ENCODE measurements at places on chromosomes 4 and X.

GRCh38 chrX:29535212-29536162 is 679.9 kb upstream of the MAGEB2 start:
- DNase-seq: no peak

DNA sequence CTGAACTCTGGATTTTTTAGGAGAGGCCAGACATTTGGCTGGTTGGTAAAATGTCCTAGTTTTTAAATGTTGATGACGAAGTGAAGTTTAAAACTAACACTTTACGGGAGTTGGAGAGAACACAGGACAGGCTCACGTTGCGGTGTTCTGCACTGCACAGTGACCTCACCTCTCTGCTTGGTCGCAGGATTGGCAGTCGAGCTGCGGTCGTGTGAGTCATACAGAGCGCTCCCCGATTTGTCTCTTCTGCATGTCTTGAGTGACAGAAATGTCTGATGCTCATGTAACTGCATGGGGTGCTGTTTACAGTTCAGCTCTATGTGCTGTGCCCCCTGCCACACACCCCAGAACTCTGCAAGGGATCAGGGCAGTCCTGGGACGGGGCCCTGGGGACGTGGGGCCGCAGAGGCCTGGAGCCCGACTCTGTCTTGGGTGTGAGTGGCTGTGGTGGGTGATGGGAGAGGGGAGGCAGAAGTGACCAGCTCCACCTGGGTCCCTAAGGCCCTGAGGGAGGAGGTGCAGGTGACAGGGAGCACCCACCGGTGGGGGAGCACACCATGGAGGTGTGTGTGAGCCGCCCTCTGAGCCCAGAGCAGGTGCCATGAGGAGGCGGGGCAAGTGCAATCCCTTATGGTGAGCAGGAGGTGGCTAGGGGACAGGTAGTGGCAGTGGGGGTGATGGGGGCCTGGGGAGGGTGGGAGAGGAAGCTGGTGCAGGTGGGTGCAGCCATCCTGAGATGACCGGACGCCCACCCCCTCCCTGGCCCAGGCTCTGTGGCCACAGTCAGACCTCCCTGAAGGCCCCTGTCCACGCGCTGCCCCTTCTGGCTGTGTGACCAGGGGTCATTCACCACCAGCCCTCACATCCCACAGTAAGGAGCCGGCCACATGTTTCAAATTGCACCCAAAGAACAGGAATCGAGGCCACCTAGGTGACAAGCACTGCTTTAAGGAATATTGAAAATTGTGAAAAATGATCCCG is 77.9 kb upstream of the ADRA2C start:
- no peak for DNase-seq

- no peak for DNase-seq
Observed at GRCh38 chrX:153400146-153401132, 711 bp downstream of the PNMA6E start.

- no peak for DNase-seq
Observed at GRCh38 chrX:150546711-150547153, 21.7 kb upstream of the MTM1 start.

- DNase-seq: no peak
Observed at GRCh38 chr4:1523907-1524636, 117.8 kb upstream of the NKX1-1 start.

DNA sequence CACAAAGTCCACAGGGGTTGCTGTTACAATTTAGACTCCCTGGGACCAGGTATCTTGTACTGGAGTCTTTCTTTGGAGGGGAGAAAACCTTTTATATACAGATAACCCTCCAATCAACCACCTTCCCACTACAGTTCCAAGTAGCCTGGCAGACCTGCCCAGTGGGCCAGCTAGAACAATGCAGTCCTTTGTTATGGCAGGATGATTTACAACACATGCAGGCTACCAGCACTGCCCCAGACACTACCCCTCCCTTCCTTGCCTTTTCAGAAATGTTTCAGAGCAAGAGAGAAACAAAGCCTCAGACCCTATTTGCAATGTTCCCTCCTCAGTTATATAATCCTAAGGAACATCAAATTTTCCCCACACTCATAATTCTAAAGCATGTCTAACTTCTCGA is 11.1 kb downstream of the RASL11B start:
- DNase-seq: no peak

DNA sequence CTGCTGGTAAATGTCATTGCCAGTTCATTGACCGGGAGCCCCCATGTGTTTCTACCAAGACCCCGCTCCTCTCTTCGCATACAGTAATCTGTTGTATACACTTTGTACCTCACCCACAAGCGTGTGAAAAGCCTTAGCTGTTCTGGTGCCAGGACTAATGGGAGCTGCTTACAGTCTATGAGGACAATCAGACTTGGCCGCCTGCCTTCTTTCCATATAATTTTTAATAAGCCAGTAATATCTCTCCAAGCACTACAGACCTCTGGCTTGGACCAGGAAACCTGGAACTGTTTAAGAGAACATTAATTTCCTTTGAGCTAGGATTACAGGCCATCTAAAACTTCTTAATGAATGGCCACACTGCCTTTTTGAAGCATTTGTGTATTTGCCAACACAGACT is 149.7 kb upstream of the MSX1 start:
- no peak for DNase-seq

GRCh38 chr4:48967631-48968030 is 18.4 kb upstream of the CWH43 start:
- no peak for DNase-seq

- DNase-seq: peak; percentile 13
Observed at GRCh38 chr4:177128306-177128705, 181.4 kb upstream of the NEIL3 start.

DNA sequence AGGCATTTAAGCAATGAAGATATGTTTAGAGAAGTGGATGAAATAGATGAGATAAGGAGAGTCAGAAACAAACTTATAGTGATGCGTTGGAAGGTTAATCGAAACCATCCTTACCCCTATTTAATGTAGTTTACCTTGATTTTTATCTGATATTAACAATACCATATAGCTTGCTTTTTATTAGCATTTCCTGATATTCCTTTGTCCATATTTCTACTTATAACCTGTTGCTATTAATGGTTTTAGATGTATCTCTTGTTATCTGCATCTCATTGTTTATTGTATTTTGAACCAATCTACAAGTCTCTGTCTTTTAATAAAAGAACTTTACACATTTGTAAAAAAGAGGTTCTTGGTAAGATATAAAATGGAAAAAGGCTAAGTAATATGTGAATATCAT is 1.6 kb downstream of the TCEAL9 start:
- no peak for DNase-seq

- DNase-seq: no peak
Observed at GRCh38 chr4:81650606-81651242, 179.0 kb upstream of the RASGEF1B start.

- DNase-seq: no peak
Observed at GRCh38 chr4:81512757-81513501, 41.2 kb upstream of the RASGEF1B start.

- no peak for DNase-seq
Observed at GRCh38 chr4:176440698-176441097, 120.9 kb downstream of the SPCS3 start.

DNA sequence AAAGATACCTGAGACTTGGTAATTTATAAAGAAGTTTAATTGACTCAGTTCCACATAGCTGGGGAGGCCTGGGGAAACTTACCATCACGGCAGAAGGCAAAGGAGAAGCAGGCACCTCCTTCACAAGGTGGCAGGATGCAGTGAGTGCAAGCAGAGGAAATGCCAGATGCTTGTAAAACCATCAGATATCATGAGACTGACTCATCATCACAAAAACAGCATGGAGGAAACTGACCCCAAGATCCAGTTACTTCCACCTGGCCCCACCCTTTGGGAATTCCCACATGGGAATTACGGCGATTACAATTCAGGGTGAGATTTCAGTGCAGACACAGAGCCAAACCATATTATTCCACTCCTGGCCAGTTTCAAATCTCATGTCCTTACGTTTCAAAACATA is 514.7 kb upstream of the SPANXN1 start:
- no peak for DNase-seq

DNA sequence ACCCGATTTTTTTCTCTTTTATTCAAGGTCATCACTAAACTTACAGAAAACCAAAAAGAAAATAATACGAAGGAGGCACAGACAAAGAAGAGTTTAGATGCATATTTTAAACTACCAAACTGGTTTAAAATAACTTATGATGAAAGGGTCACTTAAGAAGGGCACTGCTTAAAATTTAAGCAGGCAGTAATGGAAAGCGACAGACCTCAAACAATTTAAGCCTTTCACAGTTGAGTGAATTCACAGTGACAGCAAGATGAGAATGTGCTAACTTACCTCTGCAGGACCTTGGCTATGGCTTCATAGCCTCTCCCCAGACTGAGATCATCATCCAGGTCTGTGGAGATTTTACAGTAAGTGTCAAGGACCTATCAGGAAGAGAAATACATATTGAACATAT is 112.1 kb downstream of the TTC29 start:
- DNase-seq: no peak

DNA sequence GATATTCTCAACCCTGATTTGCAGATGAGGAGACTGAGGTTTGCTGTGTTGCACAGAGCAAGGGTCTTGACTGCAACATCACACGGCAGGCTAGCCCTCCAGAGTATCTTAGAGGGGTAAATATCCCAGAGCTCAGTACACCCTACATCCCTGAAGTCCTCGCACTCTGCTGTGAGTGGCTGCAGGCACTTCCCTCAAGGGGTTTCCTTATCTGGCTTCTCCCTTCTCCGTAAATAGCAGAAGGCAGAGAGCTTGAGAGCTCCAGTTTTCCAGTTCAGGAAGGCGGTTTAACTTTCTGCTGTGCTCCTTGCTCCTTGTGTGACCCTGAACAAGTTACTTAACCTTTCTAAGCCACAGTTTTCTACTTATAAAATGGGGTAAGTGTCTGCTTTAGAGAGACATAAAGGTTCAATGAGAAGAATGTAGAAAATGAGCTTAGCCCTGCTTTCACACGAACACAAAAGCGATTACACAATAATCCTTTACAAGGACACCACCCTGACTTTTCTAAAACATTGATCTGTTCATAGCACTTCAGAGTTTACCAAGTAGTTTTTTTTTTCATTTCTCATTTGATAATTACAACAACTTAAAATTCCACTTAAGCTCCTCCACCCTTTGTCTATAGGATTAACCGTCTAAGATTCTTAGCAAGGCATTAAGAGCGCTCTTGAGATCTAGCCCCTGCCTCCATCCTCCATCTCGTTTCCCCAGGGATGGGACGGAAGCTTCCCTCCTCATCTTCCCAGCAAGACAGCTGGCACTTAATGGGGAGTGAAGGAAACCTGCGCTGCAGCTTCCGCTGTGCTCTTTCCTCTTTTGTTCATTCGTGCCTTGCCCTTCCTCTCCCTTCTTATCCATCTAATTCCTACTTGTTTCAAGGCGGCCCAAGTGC is 68.4 kb downstream of the TAPT1 start:
- no peak for DNase-seq

DNA sequence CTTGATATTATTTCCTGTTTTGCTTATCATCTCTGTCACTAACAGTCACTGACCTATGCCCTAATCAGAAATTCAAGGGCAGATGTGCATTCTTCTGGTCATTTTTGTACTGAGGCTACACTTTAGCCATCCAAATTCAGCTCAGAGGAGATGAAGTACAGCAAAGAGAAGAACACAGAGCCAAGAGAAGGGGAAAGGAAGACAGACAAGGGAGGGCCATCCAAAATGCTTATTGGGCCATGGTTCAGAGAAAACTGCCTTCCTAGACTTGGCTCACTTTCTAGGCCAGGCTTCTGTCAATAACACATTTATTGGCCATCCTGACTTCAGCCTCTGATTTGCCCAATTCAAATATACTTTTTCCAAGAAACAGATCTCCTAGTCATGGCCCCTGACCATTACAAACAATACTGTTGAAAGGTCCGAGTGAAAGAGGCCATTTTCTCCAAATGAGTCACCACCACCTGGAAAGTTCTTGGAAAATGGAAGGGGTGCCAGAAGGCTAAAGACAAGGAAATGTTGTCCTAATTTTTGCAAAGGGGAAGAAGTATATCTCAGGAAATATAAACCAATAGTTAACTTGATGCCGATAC is 56.4 kb downstream of the DCX start:
- DNase-seq: no peak

- no peak for DNase-seq
Observed at GRCh38 chr4:22634541-22635181, 58.1 kb upstream of the GBA3 start.

- no peak for DNase-seq
Observed at GRCh38 chr4:165312506-165312905, 15.0 kb upstream of the MSMO1 start.

DNA sequence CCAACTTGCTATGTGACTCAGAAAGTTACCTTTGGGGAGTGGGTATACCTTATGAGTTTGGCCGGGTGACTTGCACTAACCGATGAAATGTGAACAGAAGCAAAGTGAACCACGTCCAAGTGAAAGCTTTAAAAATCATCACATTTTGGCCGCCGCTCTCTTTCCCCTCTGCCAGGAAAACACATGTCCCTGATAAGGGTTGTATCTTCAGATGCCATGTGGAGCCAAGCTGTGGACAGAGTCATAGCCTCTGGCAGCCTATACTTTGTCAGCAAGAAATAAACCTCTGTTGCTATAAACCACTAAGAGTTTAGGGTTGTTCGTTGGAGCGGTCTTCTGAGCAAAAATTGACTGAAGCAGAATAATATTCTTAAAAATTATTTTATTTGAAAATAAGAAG is 92.3 kb downstream of the PRDM5 start:
- DNase-seq: no peak

- DNase-seq: no peak
Observed at GRCh38 chr4:85486425-85487086, 11.6 kb downstream of the ARHGAP24 start.

DNA sequence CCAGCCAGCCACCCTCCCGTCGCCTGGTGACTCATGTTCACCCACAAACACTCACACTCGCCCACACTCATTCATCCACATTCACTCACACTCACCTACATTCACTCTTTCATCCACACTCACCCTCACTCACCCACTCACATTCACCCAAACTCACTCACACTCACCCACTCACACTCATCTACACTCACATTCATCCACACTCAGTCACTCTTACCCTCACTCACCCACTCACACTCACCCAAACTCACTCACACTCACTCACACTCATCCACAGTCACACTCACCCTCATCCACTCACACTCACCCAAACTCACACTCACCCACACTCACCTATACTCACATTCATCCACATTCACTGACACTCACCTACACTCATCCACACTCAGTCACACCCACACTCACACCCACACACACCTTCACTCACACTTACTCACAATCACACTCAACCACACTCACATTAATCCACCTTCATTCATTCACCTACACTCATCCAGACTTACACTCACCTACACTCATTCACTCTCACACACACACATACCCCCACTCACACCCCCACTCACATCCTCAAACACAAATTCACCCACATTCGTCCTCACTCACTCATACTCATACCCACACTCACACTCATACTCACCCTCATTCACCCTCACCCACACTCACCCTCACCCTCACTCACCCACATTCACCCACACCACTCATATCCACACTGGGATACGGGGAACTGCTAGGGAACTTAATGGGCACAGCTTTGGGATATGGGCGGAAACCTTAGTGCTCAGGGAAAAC is 2221.6 kb upstream of the AGA start:
- no peak for DNase-seq

DNA sequence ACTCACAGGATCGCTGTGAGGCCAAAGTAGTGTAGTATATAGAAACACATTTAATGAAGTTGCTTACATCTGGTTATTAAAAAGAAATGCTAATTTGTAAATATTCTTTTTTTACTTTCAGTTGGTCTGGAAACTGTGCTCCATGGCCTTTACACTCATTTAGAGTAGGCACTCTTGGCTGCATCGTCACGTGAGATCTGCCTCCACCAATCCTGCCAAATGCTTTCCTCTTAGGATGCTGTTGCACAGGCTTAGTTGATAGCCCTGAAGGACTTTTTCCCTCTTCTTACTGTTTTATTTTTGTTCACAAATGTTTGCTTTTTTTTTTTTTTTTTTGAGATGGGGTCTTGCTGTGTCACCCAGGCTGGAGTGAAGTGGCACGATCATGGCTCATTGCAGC is 6.3 kb downstream of the CPE start:
- no peak for DNase-seq

Data from fibroblast of skin of left biceps (primary cell).